C1 segment of cervical spinal cord (tissue), 14 donors: ENCODE measurements at places on chromosomes 1 and 21.

GRCh38 chr1:184635980-184636431 is 118.7 kb downstream of the EDEM3 start:
- no peak for DNase-seq

DNA sequence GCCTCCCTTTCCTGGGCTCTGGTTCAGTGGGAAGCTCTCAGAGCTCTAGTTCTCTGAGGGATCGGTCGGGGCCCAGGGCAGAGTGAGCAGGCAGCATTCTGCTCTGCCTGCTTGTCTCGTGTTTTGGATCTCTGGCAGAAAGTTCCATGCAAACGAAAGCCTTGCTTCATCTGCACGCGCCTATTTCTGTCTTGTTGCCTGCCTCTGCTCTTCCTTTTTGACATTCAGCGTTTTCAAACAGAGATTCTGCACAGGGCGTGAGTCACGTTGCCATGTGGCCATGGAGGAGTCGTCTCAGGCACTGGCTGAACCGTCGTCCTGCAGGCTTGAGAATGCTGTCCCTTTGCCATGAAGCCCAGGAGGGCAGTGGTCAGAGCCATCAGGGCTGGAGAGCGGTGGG is 20.3 kb downstream of the AJAP1 start:
- no peak for DNase-seq

GRCh38 chr1:75879985-75880384 is 52.2 kb downstream of the ASB17 start:
- no peak for DNase-seq

- no peak for DNase-seq
Observed at GRCh38 chr1:93690921-93691789, 9.5 kb upstream of the BCAR3 start.

GRCh38 chr1:12177999-12178441 is 11.2 kb downstream of the TNFRSF1B start:
- no peak for DNase-seq

GRCh38 chr1:229897501-229897900 is 169.5 kb upstream of the GALNT2 start:
- no peak for DNase-seq

- DNase-seq, result no peak
Observed at GRCh38 chr1:53826367-53826766, 11.7 kb downstream of the NDC1 start.
